ENCODE measurements at places on chromosomes 13 and 19.
A peak's percentile ranks its signal among the peaks of the same experiment; 100 is the strongest.

DNA sequence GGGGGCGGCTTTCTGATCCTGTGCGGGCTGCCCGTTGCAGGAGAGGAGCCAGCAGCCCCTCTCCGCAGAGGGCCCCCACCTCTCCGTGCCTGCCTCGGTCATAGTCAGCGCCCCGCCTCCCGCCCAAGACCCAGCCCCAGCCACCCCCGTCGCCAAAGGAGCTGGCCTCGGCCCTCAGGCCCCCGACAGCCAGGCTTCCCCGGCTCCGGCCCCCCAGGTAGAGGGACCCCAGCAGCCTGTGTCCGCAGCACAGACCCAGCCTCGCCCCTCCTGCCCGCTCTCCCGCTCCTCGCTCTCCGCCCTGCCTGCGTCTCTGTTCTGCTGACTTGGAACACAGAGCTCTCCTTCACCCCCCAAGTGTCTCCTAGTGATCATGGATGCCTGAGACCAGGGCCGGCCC, 31.3 kb upstream of the EHD2 start:
- no peak for DNase-seq

- no peak for DNase-seq
Observed at GRCh38 chr19:45817725-45818301, 2.7 kb upstream of the RSPH6A start.

DNA sequence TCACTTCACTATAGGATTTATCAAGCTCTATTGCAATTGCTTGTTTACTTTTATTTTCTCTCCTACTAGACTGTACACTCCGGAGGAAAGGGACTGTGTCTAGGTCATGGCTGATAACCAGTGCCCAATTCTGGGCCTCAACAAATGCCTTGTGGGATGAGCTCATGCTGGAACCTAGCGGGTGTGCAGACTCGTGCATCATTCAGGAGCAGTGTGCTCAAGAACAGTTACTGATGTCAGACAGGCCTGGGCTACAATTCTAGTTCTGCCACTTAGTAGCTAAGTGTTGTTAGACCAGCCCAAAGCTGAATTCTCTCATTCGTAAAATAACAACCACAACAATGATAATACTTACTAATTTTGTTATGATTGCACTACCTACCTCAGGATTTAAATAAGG, 95.4 kb downstream of the CYSLTR2 start:
- peak; percentile 25 for DNase-seq

DNA sequence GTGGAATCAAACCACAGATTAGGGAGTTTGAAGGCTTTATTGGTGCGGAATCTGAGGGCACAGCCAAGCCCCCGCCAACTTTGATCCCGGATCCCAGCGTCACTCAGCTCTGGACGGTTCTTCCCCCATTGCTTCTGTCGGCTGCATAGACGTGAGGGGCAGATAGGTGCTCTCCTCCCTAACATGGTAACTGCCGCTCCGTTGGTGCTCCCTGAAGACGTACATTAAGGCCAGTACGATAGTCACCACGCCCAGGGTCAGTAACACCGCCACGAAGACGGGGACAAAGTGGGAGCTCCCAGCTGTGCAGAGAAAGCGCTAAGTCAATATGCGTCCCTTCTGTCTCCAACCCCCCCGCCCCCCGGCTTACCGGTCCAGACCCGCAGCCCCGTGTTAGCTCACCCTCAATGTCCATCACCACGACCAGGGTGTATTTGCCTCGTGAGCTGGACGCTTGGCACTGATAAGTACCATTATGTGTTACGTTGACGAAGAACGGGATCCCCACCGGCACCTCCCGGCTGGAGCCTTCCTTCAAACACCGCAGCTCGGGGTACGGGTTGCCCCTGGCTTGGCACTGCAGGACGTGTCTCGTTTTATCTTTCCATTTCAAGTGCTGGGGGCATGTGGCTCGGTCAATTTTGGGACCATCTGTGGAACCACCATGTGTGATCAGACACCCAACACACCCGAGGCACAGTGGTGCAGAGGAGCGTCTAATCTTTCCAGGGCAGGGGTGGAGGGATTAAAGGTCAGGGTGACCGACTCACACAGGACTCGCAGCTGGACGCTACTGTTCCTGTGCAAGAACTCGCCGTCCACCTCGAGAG, 644 bp upstream of the RAVER1 start:
- DNase-seq, result no peak

DNA sequence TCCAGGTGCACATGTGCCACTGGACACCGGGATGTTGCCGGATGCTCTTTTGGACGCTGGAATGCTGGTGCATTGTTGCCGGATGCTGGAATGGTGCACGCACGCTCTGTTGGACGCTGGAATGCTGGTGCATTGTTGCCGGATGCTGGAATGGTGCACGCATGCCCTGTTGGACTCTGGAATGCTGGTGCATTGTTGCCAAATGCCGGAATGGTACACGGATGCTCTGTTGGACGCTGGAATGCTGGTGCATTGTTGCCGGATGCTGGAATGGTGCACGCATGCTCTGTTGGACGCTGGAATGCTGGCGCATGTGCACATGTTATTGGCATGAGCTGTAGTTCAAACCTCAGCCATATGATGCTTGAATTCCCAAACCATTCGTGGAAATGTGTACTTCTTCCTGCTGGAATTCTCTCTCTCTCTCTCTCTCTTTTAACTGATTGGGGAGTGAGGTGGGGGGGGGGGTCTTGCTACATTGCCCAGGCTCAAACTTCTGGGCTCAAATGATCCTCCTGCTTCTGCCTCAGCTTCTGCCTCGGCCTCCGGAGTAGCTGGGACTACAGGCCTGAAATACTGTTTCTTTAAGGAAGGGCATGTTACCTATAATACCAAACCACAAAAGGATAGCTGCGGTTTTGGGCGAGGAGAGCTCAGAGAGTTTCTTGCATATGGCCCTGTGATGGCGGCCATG, 1.2 kb upstream of the MCF2L start:
- DNase-seq, result no peak

DNA sequence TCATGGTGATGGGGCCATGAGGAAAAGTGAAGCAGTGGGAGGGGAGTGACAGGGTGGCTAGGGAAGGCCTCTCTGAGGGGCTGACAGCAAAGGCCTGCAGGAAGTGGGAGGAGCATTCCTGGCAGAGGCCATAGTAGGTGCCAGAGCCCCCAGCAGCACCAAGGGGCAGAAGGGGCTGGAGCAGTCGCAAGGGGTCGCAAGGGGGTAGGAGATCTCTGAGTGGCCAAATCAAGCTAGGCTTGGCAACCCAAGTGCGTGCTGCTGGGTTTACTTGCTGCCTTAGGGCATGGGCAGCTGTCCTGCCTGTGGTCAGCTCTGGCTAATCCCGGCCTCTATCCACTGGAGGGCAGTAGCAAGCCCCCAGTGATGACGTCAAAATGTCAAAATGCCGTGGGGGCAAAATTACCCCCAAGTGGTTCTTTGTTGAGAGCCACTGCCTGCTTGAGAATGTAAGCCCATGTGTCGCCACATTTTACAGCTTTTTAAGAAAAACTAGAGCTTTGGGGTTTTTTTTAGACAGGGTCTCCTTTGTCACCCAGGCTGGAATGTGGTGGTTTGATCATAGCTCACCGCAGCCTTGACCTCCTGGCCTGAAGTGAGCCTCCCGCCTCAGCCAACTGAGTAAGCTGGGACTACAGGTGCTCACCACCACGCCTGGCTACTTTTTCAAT, 11.8 kb downstream of the CCDC97 start:
- no peak for DNase-seq

DNA sequence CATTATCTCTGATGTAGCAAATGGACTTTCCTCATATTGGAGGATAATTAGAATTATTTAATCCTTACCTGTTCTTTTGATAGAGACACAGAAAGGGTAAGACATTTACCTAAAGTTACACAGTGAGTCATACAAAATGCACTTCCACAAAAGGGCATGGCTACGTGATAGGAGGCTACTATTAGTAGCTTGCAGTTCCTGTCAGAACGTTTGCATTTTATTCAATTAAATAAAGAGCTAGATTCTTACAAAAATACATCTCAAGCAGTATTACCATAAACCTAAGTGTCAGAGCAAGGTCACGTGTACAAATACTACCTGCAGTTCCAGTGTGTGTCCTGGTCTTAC, 120.6 kb downstream of the ESD start:
- DNase-seq, result no peak

GRCh38 chr13:33862016-33862415, 44.1 kb downstream of the RFC3 start:
- no peak for DNase-seq

DNA sequence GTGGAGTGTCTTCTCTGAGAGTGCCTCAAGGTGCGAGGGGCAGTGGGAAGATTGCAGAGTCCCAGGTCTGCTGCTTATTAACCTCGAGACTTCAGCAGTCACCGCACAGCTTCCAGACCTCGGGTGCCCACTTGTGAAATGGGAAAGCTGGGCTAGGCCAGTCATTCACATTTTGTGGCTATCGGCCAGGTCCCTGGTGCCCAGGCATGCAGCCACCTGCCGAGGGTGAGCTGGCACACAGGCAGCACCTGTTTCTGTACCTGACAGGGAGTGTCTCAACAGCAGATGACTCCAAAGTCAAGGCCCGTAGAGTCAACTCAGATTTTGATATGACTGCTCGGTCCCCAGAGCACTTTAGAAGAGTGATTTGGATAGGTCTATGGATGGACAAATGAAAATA, 21.9 kb downstream of the UQCRFS1 start:
- DNase-seq, result no peak

GRCh38 chr13:65497265-65497664, 1732.9 kb downstream of the PCDH9 start:
- DNase-seq, result no peak

DNA sequence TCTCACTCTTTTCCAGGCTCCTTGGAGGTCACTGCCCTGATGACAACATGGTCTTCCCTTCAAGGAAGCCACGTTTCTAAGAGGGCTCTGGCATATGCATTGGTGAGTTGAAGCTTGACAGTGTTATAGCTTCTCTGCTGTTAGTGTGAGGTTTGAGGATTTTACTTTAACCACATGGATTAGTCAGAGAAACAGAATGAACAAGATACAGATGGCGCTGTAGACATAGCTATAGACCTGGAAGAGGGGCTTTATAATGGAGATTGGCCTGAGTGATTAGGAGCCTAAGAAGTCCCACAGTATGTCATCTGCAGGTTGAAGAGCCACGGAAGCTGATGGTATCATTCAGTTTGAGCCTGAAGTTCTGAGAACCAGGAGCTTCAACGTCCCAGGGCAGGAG, 18.4 kb upstream of the URI1 start:
- no peak for DNase-seq

- DNase-seq, result no peak
Observed at GRCh38 chr13:25920931-25921330, 130.9 kb downstream of the SHISA2 start.

- no peak for DNase-seq
Observed at GRCh38 chr13:42211704-42212464, 60.1 kb upstream of the AKAP11 start.

DNA sequence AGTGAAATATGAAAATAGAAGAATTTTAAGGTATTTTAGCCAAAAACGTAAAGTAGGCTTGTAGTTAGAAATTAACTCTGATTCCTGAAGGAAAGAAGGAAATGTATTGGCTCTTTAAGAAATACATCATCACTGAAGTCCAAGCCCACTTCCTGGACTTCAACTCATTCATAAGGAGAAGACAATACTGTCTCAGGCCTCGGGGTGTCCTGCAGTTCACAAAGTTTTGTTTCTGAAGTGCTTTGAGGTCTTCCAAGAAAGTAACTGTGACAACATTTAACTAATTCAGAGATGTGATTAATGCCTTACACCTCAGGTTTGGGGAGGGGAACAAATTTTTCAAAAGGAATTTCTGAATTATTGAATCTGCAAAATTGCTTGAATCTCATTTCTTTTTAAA, 65.8 kb upstream of the STARD13 start:
- no peak for DNase-seq

- DNase-seq, result no peak
Observed at GRCh38 chr13:109012115-109012514, 382.7 kb downstream of the MYO16 start.

GRCh38 chr13:91292630-91293221, 54.8 kb upstream of the MIR17HG start:
- no peak for DNase-seq

GRCh38 chr13:59318320-59318930, 845.3 kb downstream of the DIAPH3 start:
- DNase-seq, result peak; percentile 58

DNA sequence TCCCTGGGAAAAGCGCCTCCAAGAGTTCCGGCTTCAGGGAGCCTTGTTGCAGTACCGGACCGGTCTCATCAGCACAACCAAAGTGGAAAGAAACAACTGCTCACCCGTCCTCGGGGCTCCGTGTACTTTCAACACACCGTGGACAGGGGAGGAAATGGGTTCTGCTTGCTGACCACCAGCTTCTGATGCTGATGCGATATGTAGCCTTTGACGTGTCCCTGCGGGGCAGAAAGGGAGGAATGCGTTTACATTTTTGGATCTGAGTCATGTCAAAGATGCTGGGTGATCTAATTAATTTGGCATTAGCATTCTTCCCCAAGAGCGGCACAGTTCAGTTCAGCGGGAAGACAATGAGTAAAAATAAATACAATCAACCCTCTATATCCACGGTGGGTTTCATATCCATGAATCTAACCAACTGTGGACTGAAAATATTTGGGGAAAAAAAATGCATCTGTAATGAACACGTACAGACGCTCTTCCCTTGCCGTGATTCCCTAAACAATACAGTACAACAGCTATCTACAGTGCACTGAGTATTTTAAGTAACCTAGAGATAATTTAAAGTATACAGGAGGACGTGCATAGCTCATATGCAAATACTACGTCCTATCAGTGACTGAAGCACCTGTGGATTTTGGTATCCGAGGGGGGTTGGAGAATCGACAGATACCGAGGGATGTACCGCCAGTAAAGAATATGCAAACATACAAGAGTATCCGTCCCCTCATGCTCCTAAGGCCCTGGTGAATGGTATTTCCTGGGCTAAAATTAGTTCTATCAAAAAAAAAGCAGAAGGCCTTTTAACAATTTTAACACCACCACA, 19.8 kb downstream of the PROZ start:
- DNase-seq, result no peak

- no peak for DNase-seq
Observed at GRCh38 chr19:514166-514663, 6.9 kb downstream of the TPGS1 start.

DNA sequence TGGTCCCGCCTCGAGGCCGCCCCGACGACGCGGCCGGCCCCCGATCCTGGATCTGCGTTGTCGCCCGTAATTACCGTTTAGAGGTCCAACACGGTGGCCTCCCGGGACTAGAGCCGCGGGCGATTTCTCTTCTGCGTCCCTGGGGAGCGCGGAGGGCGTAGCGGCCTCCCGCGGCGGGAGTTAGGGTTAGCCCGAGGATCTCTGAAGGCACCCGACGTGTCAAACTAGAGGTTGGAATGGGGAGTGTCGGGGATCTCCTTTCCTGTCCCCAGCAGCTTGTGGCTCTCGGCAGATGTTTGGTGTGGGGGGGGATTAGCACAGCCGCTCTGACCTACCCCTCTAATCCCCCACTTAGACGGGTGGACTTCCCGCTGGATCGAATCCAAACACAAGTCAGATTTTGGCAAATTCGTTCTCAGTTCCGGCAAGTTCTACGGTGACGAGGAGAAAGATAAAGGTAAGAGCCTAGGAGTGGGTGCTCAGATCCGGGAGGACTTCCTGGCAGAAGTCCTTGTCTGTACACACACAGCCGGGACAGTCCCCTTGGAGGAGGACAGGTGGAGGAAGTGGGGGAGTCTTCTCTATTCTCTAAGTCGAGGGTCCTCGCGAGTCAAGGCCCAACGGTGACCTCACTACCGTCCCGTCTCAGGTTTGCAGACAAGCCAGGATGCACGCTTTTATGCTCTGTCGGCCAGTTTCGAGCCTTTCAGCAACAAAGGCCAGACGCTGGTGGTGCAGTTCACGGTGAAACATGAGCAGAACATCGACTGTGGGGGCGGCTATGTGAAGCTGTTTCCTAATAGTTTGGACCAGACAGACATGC, 581 bp downstream of the CALR start:
- DNase-seq, result peak; percentile 34

- no peak for DNase-seq
Observed at GRCh38 chr19:58573658-58574164, 576 bp upstream of the MZF1 start.

- no peak for DNase-seq
Observed at GRCh38 chr13:37667702-37668101, 69.1 kb upstream of the POSTN start.

All from activated CD4-positive, alpha-beta T cell treated with anti-CD3 and anti-CD28 coated beads, Interleukin-2, amount 50 U/mL, for 16 hours (primary cell).